Naive B cell (primary cell): ENCODE measurements at places on chromosomes 4 and X.

GRCh38 chrX:44010626-44011025 lies 37.4 kb upstream of the NDP start:
- DNase-seq, result no peak

DNA sequence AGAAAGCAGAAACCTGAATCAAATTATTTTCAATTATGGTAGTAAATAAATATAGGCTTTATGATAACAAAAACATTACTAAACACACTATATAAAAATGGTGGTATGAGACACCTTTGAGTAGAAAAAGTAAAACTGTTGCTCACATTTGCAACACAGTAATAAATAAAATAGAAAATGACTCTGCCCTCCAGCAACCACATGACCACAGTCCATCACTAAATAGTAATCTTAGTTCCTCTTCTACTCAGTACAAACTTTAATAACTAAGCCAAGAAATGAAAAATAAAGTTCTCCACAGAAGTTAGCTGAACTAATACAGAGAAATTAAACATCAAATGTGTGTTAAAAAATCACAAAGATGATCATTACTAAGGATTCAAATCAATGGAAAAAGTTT lies 108.5 kb downstream of the ADGRA3 start:
- DNase-seq, result no peak

GRCh38 chr4:26583538-26583864 lies 383 bp upstream of the TBC1D19 start:
- DNase-seq, result no peak

GRCh38 chrX:9555354-9555753 lies 90.5 kb downstream of the TBL1X start:
- DNase-seq, result no peak

- no peak for DNase-seq
Measured at GRCh38 chr4:152221816-152222516, 313.9 kb downstream of the FBXW7 start.

GRCh38 chrX:148659481-148659880 lies 159.1 kb downstream of the AFF2 start:
- DNase-seq, result no peak

DNA sequence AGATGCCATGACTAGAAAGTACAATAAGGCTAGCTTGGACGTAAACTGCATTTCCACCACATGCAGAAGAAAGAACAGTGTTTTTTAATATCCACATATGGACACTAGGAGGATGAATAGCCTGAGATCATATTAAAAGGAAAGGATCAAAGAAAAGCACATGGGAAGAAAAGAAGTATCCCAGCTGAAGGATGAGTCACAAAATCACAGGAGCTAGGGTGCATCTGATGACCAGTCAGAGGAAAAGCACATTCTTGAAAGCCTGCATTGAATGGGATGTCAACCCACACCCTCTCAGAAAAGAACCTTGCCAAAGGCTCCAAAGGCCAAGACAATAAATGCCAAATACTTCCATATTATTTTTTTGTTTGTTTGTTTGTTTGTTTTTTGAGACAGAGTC lies 56.8 kb upstream of the PRDX4 start:
- DNase-seq, result no peak

DNA sequence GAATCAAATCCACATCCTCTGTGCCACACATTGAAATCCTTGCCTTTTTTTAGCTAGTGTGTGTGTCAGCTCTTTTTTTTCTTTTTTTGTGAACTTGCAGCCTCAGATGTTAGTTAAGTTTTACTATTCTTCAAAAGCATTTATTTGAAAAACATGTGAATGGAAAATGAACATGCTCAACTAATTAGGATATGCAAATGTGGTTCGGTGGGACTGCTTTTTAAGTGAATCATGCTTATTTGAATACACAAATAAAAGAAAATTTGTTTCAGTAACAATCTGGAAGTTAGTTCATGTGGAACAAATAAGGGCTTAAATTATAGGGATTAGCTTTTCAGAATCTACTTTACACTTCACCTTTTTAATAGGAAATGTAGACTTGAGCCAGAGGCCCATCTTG lies 751.5 kb upstream of the FAM241A start:
- no peak for DNase-seq

- no peak for DNase-seq
Measured at GRCh38 chr4:115396034-115396433, 282.6 kb upstream of the NDST4 start.

- DNase-seq, result no peak
Measured at GRCh38 chr4:76276813-76277212, 25.3 kb downstream of the FAM47E start.

- no peak for DNase-seq
Measured at GRCh38 chr4:137394018-137394417, 138.3 kb downstream of the PCDH18 start.

DNA sequence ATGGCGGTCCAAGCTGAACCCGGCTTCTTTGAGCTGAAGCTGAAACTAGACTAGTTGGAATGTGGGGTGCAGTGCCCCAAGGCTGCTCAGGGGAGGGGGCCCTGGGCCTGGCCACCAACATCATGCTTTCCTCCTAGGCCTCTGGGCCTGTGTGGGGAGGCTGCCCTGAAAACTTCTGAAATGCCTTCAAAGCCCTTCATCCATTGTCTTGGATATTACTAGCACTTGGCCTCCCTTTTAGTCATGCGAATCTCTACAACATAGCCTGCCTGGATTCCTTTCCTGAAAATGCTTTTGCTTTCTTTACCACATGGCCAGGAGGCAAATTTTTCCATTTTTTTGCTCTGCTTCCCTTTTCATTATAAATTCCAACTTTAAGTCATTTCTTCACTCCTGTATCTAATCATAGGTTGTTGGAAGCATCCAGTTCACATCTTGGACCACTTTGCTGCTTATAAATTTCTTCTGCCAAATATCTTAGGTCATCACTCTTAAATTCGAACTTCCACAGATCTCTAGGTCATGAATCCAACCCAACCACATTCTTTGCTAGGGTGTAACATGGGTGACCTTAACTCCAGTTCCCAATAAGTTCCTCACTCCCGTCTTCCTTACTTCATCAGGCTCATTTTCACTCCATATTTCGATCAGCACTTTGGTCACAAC lies 103.4 kb downstream of the DDIT4L start:
- no peak for DNase-seq

- DNase-seq, result no peak
Measured at GRCh38 chr4:128517739-128518510, 230.3 kb upstream of the PGRMC2 start.

DNA sequence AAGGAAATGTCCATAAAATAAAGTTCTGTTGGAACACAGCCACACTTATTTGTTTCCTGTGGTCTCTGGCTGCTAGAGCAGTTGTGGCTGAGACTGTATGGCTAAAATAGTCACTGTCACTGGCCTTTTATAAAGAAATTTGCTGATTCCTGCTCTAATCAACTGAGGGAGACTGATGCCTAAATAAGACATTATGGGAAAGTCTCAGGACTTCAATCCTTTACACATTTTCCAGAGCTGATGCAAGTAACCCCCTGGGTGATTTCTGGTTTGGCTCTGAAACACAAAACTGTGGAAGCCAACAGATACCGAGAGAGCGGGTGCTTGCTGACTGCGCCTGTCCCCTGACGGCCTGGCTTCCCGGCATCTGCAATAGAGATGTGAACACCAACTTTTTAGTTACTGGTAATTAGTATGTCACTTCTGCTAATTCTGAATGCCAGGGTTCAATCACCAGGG lies 64.0 kb downstream of the POLR2B start:
- DNase-seq, result no peak

DNA sequence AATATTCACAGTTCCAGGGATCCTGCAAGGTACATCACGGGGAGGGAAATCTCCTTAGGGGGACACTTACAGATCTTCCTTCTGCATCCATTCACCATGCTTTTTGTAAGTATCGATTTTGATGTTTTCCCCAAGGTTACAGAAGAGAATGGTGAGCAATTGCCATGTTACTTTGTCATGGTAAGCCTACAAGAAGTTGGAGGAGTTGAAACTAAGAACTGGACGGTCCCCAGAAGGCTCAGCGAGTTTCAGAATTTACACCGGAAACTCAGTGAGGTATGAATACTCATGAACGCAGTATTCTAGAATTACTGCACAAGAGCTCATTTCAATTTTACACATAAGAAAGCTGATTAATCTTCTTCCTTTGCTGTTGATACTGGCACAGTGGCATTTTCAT lies 53.9 kb downstream of the LRP2BP start:
- DNase-seq, result no peak

- no peak for DNase-seq
Measured at GRCh38 chr4:134540588-134540987, 339.0 kb upstream of the PABPC4L start.

DNA sequence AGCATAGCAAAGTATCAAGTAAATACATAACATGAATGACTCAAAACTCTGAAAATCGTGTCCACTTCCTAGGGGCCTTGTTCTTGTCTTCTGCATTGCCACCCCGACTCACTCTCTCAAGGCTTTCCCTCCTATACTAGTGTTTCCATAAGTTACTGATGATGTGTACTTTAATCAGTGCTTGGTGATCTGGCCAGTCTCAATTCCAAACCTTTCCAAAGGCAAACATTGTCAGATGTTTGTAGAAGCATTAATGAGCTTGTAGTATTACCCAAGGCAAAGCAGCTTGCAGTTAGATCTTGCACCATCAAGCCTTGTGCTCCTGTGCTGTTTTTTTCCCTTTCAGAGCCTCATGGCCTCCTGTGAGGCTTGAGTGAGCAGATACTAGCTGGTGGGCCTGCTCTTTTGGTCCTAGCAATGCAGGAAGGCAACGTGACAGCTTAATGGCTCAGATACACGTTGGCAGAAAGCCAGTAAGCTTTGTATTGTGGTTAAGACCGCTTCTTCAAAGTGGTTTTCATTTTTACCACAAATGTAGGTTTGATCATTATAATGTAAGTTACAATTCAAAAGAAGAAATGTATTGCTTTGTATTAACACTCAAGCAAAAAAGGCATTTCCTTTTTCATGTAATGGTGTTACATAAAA lies 51.8 kb downstream of the RBPJ start:
- peak; percentile 17 for DNase-seq

DNA sequence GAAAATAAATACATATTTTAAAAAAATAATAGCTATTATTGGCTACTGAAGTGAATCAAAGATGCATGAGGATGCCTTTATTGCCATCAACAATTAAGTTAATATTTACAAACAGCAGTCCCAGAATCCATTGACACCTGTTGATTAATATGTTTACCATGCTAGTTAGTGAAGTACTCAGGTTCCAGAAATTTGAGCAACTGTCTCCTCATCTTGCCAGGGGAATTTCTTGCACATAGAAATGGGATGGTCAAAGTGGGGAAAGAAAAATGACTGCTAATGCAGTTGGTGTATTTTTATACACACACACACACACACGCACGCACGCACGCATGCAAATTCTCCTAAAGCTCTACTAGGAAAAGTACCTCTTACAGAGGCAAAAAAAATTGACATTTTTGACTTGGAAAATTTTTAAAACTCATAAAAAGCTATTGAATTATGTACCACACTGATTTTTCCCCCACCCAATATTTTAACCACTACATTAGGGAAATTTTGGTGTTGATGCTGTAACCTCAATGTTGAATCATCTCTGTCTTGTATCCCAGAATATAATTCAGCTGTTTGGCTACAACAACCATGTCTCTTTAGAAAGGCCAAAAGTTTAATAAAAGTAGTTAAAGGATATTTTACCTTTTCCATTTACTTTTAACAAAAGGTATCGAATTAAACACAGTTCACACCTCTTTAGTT lies 105.3 kb upstream of the TMEM150C start:
- no peak for DNase-seq

DNA sequence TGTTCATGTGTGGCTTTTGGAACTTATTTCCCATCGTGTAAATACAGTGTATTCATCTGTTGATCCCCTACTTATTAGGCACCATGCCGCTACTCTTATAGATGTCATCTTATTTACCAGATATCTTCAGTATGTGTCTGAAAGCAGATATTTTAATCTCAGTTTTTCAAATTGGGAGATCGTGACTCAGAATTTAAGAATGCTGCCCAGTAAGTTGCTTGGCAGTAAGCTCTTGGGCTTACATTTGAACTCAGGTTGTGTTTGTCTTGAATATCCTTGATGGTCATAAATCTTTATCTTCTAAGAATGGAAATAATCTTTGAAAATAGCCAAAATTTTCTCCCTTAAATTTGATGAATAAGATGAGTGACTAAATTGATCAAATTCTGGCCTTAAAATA lies 45.9 kb upstream of the RPA4 start:
- DNase-seq, result no peak

DNA sequence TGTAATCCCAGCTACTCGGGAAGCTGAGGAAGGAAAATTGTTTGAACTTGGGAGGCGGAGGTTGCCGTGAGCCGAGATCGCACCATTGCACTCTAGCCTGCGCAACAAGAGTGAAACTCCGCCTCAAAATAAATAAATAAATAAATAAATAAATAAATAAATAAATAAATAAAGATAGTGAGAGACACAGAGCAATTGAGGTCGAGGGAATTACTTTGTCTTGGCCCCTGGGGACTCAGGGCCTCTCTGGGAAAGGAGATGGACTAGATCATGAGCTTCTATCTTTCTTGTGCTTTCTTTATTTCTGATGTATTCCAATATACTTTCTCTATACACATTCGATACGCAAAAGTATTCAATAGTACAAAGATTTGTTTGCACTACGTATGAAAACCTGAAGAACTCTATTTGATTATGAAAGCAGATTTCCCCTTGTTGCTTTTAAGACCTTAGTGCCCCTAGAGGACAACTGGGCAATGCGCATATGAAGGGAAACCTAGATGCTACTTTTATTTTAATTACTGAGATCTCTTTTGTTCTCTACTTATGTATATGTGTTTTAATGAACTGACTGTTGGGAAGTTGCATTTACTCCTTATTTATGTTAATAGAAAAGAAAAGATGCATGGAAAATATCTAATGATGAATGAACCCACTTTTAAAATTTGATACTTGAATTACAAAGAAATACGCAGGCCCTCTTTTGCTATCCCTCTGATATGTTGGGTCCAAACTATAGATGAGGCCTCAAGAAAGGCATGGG lies 12.8 kb upstream of the ELOVL6 start:
- DNase-seq, result peak; percentile 20

- DNase-seq, result no peak
Measured at GRCh38 chrX:93660575-93660974, 12.8 kb downstream of the NAP1L3 start.
